ENCODE measurements at places on chromosomes 1 and 21. TPM values are rescaled to one million over a fixed set of nuclear protein-coding genes. Genes with fewer than 3 reads are reported as not detected.

The ATXN7L2 gene
- total RNA-seq = 12.4 TPM

The PTPN22 gene
- 82.9 TPM for total RNA-seq

The NEGR1 gene
- not detected for total RNA-seq

The KLHDC8A gene
- total RNA-seq = not detected

The KCNJ9 gene
- total RNA-seq = not detected

The WRAP73 gene
- 41.6 TPM for total RNA-seq

The RNF186 gene
- not detected for total RNA-seq

The VSIG8 gene
- not detected for total RNA-seq

The HRNR gene
- total RNA-seq = not detected

The UBASH3A gene
- total RNA-seq = 77.8 TPM

The EVA1C gene
- total RNA-seq = 9.3 TPM

The CCDC190 gene
- total RNA-seq = not detected

The UBXN10 gene
- 0.28 TPM for total RNA-seq

The SLAMF8 gene
- total RNA-seq = 1.1 TPM

The PEAR1 gene
- 0.28 TPM for total RNA-seq

The NHLH2 gene
- not detected for total RNA-seq

The MX2 gene
- 106 TPM for total RNA-seq

The OR2L5 gene
- not detected for total RNA-seq

The OPTC gene
- not detected for total RNA-seq

The PIGP gene
- total RNA-seq = 18.8 TPM

The PGLYRP3 gene
- total RNA-seq = not detected

The WNT3A gene
- total RNA-seq = not detected

The TAS1R3 gene
- 1.2 TPM for total RNA-seq

The PLA2G2C gene
- not detected for total RNA-seq

The SH3BGR gene
- 1.4 TPM for total RNA-seq

The CLEC20A gene
- total RNA-seq = not detected

The PGLYRP4 gene
- total RNA-seq = not detected

The CLIC4 gene
- total RNA-seq = 9.8 TPM

The FCRL6 gene
- total RNA-seq = 6.0 TPM

The TNFRSF8 gene
- total RNA-seq = 0.17 TPM

The URB1 gene
- total RNA-seq = 15.8 TPM

The FAM151A gene
- not detected for total RNA-seq

The RHCE gene
- 0.25 TPM for total RNA-seq

The LYST gene
- total RNA-seq = 52.8 TPM

The FNDC5 gene
- not detected for total RNA-seq

The IFI44L gene
- 278 TPM for total RNA-seq

The SHE gene
- total RNA-seq = not detected

The PLA2G2F gene
- not detected for total RNA-seq

The CRYBG2 gene
- total RNA-seq = 7.9 TPM

The ICOSLG gene
- 1.5 TPM for total RNA-seq

All from activated naive CD8-positive, alpha-beta T cell treated with anti-CD3 and anti-CD28 coated beads, Interleukin-2, amount 10 ng/mL, durations not matched to agents 7 days and 5 days (primary cell).